Ureter (tissue), 1 donor: ENCODE measurements at places on chromosomes 3 and 15. TPM values are rescaled to one million over a fixed set of nuclear protein-coding genes. Genes with fewer than 3 reads are reported as not detected.
A peak's percentile ranks its signal among the peaks of the same experiment; 100 is the strongest.

The SLC12A8 gene
- total RNA-seq = 6.1 TPM

DNA sequence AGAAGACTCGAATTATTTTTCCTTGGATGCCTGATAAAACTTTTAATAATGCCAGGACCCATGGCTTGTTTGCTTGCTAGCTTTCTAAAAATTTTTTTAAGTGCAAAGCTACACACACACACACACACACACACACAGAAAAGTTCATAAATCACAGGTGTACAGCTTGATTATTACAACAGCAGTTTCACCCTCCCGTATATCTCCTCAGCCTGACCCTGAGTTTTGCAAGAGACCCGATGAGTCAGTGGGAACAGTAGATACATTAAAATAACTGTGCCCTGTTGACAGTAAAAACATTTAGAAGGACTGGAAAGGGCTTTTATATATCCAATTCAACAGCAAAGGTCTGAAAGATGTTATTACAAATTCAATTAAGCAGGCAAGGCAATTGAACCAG lies 46.7 kb downstream of the EMC4 start:
- no peak for DNase-seq

DNA sequence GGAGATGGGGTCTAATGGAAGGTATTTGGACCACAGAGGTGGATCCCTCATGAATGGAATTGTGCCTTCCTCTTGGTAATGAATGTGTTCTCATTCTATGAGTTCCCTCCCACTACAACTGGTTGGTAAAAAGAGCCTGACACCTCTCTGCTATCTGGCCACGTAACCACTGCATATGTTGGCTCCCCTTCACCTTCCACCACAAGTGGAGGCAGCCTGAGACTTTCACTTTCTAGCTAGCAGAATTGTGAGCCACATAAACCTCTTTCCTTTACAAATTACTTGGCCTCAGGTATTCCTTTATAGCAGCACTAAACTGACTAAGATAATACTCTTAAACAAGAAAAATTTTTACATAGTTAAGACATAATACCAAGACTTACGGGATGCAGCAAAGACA lies 155.3 kb downstream of the NR1I2 start:
- no peak for DNase-seq

The ALG3 gene
- 46.2 TPM for total RNA-seq

GRCh38 chr15:101497484-101498034 lies 8.1 kb upstream of the PCSK6 start:
- no peak for DNase-seq

DNA sequence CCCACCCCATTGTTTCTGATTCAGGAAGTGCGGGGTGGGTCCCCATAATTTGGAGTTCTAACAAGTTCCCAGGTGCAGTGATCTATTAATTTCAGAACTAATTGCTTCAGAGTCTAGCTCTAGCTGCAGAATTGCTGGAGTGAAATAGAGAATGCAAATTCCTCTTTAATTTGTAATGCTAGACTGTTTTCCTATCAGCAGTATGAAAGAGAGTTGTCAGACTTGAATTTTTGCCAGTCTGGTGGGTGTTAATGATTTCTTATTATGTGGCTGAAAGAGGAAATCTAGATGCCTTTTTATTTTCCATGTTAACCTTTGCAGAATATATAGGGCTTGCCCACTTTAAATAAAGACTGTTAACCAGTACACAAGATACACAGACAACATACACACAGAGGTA lies 23.7 kb downstream of the APH1B start:
- DNase-seq = no peak

DNA sequence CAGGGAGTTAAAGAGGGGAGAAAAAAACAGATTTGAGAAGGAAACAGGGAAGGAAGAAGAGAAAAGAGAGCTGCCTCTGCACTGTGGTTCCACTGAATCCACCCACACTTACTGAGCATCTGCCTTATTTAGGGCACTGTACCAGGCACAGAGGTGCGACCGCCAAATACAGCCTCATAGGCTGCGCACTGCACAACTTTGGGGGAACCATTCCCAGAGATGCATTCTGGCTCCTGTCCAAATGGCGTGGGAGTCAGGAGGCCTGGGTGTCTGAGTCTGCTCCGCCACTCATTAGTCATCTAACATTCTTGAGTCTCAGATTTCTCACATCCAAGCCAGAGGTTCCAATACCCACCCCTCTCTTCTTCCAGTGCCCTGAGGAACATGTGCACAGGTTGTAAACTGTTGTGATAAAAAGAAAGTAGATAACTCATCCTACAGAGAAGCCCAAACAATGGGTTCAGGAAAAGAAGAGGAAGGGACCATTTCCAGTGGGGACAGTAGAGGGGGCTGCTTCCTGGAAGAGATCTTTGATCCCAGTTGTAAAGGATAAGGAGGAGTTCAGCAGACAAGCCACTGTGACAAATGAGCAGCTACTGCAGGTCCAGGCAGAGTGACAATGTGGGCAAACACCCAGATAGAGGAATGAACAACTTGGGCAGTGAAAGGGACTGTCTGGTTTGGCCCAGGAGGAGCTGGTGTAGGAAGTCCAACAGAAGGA lies 254.6 kb downstream of the UACA start:
- no peak for DNase-seq

The GABRB3 gene
- 8.3 TPM for total RNA-seq

The TMEM40 gene
- 63.3 TPM for total RNA-seq

DNA sequence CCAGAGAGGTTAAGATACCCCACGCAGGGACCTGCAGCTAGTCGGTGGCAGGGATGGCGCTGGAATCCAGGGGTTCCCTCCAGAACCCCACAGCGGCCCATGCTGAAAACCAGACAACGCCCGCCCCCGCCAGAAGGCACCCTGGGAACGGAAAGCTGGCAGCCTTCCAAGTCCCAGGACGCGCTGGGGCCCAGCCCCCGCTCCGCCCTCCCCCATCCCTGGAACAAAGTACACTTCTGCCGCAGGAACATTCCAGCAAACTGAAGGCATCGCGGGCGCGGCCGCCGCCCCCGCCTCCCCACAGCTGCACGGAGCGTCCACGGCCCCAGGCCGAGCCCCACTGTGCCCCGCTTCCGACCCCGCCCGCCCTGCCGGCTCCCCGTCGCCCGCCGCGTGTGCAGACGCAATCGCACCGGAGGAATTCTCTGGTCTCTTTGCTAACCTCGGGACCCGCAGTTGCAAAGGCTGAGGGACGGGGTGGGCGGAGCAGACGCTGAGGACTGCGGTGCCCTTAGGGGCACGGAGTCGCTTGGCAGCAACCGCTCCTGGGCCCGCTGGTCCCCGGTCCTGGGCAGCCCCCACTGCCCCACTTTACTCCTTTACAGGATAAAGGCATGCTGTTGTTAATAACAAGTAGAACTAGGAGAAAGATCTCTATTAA lies 44.8 kb upstream of the RNU6-1 start:
- peak; percentile 84 for DNase-seq

The SLCO2A1 gene
- 89.1 TPM for total RNA-seq

DNA sequence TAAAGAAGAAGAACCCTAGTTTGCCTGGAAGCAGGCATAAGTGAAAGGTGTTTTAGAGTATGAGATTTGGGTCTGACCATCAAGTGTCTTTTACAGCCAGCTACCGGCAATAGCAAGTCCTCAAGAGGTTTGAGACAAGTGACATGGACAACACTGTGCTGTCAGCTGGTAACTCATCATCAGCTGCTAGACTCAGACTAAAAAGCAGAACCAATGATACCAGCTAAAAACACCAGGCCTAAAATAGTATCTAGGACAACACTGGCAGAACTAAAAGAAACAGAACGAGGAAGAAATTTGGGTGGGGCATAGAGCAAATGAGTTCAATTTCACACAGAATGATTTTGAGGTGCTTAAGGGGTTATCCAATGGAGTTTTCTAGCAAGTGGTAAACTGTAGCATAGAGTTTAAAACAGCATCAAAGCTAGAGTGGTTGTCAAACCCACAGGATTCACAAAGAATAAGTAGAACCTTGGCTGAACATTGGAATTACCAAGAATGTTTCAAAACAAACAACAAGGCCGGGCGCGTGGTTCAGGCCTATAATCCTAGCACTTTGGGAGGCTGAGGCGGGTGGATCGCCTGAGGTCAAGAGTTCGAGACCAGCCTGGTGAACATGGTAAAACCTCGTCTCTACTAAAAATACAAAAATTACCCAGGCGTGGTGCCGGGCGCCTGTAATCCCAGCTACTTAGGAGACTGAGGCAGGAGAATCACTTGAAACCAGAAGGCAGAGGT lies 3.9 kb downstream of the CIAO2A start:
- no peak for DNase-seq

DNA sequence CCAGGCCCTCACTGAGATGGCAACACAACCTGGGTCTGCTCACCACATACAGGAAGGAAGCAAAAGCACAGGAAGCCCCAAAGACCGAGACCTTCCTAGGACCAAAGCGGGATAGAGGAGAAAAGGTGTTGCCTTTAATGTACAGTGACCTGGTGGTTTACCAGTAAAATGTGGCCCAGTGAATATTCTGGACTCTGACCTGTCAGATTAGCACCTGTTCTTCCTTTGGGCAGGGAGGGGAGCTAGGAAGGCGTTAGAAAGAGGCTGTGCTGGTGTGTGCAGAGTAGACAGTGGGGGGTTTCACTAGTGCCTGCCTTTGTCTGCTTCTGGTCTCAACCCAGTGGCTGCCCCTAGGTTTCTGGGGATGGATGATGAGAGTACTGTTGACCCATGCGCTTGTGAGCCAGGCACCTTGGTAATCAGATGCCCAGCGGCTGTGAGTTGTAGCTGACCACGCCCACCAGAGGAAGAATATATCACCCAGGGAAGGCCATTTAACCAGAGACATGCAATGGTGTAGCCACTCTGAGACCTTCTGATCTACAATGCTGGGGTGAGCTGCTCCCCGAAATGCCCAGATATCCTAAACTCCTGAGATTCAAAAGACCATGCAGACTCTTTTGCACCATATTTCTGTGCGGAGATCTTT lies 90.1 kb upstream of the NEO1 start:
- DNase-seq = no peak

The IMPG2 gene
- 0.31 TPM for total RNA-seq

GRCh38 chr15:83998486-83998885 lies 237.1 kb upstream of the GOLGA6L4 start:
- no peak for DNase-seq

DNA sequence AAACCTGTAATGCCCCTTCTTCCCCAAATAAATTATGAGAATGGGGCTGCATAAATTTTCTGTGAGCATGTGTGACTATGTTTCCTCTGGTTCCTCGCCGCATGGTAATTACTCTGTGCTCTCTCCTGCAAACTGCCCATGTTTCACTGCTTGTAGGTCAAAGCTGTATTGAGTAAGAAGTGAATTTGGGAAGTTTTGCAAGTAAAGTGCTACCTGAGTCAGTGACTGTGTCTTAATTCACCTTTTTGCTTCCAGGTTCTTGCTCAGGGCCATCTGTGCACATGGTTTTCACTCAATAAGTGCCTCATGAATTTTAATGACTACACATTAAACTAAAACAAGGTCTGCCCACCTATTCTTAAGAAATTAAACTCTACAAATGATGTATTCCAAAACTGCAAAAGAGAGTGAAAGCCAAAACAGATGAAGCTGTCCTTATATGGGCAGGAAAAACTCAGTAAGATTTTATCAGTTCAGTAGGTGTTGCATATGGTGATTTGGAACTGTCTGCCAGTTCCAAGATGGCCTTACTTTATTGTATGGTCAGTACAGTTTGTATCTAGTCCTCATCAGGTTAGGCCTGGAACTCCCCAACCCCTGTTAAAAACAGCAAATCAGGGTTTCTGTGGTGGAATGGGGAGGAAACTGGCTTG lies 100.0 kb downstream of the LPP start:
- no peak for DNase-seq

DNA sequence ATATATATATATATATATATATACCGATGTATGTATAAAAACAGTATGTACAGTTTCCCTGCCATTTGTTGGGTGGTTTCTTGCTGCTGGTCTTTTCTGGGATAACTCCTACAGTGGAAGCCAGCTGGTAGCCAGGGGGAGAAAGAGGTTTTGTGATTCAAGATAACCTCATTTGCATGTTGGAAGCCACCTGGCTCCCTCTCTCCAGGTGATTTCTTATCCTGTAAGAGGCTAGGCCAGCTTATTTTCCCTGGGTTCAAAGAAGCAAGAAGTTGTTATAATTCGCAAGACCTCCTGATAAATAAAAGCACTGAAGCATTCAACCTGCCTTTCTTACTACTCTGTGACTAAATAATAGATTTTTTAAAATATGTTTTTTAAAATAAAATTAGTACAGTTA lies 443.3 kb downstream of the VGLL3 start:
- DNase-seq = no peak

DNA sequence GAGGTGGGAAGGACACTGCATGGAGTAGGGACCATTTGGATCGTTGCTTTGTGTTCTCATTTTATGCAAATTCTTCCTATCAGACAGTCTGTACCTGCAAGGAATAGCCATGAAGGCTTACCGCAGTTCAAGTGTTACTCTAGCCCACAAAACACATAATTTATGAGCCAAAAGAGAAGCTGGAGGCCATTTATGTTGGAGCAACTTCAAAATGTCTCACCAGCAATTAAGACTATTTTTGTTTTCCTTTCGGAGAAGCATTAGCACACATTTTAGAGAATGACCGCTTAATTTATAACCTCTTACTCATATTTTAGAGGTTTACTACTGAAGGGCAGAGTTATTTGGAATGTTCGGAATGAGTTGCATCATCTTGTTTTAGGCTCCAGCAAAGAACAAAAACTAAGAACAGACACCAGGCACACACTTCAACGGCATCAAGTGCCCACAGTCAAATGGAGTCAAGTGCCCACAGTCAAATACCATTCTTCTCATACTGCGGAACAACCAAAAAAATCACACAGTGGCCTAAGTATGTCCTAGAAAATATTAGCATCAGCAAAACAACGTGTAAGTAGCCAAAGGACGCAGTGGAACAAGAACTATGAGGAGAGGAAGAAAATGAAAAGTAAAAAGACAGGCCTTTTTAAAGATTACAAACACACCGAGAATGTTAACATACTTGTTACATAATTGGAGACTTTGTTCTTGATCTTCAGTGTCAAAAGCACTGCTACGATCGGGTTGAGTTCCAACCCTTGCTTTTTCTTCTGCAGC lies 17.5 kb upstream of the GOLGA8J start:
- DNase-seq = no peak

The FILIP1L gene
- total RNA-seq = 136 TPM

DNA sequence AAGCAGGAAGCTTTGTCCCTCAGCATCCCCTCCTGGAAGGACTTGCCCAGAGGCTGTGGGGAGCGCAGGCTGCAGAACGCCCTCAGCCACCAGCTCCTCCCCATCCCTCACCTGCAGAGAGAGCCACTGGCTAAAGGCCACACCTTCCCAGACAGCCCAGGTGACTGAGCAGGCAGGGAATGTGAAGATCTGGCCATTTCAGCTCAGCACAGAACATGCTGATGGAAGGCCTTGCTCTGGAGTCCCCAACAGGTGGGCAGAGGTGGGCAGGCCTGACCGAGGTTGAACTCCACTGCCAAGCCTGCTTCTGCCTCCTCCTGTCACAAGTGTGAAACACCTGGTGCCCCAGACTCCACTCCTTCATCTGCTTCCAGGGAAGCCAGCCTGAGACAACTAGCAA lies 50.7 kb upstream of the SEC61A1 start:
- no peak for DNase-seq
